ENCODE measurements at places on chromosomes 11 and 22.

GRCh38 chr11:106276859-106277436 is 199.5 kb downstream of the AASDHPPT start:
- DNase-seq, result peak; percentile 34

DNA sequence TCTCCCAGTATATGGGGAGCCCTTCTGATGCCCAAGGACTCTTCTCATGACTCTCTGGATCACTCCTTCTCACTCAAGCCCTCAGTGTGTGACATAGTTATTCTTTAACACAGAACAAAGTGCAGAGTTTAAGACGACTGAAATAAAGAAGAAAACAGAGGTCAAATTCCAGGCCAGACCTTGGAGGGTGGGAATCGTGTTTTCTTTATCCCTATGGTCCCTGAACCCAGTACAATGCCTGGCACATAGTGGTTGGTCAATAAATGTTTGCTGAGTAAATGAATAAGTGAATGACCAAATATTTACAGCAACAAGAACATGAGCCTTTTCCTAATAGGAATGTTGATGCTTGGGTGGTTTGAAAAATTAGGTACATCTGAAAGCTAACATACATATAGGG is 28.8 kb downstream of the VSTM5 start:
- DNase-seq, result no peak

DNA sequence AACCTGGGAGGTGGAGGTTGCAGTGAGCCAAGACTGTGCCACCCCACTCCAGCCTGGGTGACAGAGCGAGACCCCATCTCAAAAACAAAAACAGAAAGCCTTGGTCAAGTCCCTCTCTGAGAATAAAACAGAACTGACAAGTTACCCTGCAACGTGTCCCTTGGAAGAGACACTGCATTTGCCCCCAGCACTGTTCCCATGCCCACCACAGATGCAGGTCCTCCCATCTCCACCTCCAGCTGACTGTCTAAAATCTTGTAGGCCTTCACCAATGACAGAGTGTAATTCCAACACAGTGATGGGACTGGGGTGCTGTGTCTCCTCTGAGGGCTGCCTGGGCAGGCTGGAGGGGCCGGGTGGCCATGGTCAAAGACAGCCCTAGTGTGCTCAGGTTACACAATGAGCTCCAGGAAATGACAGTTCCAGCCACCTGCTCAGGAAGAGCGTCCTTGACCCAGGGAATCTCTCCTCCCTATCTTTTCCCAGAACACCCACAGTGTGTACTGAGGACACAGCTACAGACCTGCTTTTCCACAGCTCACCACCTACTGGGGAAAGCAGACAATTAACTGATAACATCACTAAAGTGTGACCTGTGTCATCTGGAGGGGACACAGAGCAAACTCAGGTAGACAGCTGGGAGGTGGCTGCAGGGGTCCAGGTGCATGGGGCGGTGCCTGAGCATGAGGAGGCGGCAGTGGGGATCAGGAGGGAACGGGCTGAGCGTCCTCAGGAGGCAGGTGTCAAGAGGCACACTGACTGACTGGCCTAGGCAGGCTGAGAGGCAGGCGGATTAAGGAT is 56.4 kb downstream of the ARFGAP3 start:
- DNase-seq, result no peak

GRCh38 chr11:30733748-30734147 is 147.6 kb upstream of the MPPED2 start:
- DNase-seq, result no peak

DNA sequence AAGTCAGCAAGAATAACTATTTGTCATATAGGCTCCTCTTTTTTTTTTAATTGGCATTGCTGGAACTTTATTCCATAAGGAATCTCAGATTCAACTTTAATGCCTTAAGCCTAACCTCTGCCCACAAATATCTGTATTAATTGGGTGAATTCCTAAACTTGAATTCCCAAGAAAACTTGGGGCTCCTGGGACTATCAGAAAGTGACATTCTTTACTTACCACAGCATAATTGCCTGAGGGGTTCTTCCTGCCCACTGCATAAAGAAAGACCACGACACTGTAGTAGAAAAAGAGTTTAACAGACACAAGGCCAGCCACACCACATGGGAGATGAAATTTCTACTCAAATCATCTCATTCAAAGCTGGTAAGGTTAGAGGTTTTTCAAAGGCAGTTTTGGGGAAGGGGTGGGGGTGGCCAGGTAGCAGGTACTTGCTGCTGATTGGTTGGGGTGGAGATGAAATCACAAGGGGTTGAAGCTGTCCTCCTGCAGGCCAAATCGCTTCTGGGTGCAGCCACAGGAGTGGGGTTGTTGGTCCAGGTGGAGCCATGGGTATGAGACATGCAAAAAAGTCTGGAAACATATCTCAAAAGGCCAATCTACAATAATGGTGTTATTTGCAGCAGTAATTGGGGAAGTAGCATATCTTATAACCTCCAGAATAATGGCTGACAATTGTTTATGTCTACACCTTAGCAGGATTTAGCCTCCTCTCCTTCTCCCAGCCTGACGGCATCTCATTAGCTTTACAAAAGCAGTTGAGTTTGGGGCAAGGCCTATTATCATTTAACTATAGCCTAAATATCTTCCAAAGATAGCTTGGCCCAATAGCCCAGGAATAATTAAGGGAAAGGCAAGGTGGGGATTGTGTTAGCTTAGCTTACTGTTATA is 4.8 kb upstream of the NLRP10 start:
- DNase-seq, result no peak

DNA sequence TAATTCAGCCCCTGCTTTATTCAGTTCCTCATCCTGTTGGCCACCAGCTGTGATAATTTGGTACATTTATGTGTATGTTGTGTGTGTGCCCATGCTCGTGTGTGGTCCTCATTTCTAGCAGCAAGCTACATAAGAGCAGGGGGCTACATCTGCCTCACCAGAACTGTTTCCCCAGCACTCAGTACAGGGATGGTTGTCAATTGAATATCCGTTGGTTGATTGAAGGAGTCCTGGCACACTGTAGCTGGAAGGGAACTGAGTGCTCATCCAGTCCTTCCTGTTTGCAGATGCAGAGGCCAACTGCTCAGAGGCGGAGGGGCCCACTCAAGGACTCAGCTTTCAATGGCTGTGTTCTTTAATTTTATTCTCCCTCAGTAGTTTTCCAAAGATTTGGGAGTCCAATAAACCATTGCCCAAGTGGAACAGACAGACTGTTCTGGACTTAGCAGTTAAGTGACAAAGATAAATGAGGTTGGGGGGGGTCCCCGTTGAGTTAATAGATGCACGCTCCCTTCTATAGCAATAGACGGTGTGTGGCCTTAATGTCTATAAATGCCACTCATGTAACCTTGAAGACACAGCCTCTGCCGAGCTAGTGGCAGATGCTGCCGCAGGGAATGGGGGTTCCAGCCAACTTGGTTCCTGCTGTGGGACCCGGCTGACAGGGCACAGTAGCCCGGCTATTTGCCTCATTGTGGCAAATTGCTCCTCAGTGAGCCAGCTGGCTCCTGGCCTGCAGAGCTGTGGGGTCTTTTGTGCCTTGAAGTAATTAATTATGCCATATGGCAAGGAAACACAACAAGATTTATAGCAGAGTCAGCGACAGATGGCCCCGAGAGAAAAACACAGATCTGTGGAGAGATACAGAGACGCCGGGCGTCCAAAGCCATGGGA is 71.4 kb upstream of the GRK3 start:
- peak; percentile 99 for DNase-seq

DNA sequence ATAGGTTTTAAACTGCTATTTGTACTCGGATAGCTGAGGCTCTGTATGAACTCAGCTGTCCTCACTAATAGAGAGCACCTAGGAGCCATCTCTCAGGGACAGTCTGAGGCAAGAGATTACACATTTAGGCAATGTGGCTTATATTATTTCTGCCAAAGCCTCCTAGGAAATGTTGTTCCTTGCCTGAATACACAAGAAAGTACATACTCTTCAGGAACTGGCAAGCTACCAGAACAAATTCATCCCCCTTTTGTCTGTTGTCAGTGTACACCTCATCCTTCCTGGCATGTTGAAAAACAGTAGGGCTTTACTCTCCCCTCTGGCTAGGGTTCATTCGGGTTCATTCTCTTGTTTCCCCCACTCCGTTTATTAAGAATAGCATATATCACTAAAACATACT is 615.9 kb upstream of the FAT3 start:
- no peak for DNase-seq

- no peak for DNase-seq
Observed at GRCh38 chr22:49267996-49268395, 559.7 kb downstream of the BRD1 start.

DNA sequence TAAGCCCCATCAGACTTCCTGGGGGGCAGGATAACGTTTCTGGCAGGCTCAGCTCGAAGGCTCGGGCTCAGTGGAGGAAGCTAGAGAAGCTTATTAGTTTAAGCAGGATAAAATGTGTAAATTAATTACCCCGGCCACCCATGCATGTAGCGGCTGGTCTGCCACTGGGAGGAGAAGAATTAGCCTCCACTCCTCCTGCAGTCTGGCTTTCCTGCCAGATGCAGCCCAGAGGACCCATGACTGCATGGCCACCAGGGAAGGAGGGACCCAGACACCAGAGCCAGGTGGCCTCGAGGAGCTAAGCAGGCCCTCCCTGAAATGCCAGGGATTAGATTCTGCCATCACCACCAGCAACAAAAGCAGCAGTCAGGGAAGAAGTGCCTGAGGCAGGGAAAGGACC is 32.3 kb downstream of the TRIM29 start:
- no peak for DNase-seq

DNA sequence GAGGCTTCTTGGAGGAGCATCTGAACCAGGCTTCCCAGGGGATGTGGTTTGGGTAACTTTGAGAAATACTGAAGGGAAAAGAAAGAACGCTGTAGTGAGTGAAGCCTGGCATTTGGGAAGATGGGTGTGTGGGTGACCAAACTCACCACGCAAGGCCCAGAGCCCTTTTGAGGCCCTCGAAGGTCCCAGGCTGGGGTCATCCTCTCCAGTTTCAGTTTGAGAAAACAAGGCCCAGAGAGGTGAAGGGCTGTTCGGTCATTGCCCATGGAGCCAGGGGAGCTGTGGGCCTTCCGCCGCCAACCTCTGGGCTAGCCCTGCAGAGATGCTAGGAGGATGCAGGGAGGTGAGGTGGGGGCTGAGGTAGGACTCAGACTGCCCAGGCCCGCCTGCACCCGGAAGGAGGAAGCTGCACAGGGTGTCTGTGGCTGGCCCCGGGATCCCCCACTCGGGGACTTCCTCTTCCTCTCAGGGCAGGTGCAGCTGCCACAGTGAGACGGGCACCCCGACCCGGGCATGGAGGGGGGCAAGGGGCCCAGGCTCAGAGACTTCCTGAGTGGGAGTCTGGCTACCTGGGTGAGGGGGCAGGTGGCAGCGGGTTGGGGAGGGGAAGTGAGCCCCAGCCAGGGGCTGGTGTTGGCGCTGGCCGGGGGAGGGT is at the start of gene CCDC88B:
Gene CCDC88B, plus strand, starts transcription at position 451 of the 655 bp plus-strand sequence. Its CDS starts 63 bp downstream, at position 514.
- no peak for DNase-seq

GRCh38 chr11:65585396-65586246 is 9.8 kb downstream of the EHBP1L1 start:
- DNase-seq, result peak; percentile 23

GRCh38 chr11:125221461-125221860 is 56.9 kb downstream of the PKNOX2 start:
- DNase-seq, result no peak

DNA sequence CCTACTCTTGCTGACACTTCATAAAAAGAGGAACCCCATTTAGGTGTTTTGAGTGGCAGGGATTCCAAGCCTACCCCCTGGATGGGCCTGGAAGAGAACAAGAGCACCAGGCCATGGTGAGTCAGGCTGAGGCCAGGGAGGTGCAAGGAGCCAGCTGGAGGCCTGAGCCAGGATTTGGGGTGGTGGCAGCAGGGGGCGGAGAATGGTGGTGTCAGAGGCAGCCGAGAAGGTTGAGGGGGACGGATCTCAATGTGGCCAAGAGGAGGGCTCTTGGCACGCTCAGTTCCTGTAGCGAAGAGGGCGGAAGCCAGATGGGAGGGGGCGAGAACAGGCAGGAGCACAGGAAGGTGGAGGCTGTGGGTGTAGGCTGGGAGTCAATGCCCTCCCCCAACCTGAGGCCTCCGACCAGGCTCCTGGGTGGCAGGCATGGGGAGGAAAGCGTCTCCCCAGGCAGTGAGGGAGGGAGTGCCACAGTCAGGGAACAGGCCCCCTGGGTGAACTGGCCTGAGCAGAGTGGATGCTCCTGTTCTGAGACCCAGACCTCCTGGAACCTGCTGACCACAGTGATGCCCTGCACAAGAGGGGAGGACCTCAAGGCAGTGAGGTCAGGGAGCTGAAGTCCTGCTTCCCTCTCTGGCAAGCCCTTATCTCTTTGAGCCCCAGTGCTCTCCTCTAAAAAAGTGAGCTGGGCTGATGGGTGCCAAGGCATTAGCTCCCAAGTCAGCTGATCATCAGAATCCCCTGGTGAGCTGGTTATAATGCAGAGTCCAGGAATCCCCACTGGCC is 13.9 kb downstream of the RTN4RL2 start:
- no peak for DNase-seq

DNA sequence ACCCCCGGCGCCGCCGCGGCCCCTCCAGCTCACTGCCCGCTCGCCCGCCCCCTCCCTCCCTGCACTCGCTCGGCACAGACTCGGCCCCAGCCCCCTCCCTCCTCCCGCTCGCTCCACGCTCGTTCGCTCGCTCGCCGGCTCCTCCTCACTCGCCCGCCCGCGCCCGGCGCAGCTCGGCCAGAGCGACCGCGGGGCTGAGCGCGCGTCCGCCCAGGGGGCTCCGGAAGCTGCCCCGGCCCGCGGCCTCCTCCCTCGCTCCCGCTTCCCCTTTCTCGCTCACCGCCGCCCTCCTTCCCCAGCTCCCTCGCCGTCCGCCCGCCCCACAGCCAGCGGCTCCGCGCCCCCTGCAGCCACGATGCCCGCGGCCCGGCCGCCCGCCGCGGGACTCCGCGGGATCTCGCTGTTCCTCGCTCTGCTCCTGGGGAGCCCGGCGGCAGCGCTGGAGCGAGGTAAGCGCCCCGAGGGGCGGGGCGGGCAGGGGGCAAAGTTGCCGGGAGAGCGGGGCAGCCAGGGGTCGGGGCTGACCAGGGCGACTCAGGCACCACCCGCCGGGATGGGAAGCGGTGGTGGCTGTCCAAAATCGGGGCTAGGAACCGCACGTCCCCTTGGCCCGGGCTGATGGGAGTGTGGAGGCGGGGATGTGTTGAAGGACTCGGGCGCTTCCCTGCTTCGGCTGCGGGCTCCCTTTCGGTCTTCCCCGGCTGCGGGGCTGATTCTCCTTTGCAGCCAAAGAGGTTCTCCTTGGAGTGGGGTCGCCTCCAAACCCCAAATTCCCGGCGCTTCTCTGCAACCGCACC is at the start of gene SEZ6L:
Gene SEZ6L, plus strand, starts transcription at position 148 of the 797 bp plus-strand sequence. Its CDS starts 208 bp downstream, at position 356.
- DNase-seq, result peak; percentile 58

Data from cerebellar cortex (tissue), 1 donor.